Naive thymus-derived CD4-positive, alpha-beta T cell (primary cell): ENCODE measurements at places on chromosomes 11 and 22. TPM values are rescaled to one million over a fixed set of nuclear protein-coding genes. Genes with fewer than 3 reads are reported as not detected.

ABTB2 gene
- total RNA-seq = 0.24 TPM

BSX gene
- not detected in 2 replicates for total RNA-seq

OR2AG2 gene
- total RNA-seq = 0.10 and 0.15 TPM in 2 replicates

DNA sequence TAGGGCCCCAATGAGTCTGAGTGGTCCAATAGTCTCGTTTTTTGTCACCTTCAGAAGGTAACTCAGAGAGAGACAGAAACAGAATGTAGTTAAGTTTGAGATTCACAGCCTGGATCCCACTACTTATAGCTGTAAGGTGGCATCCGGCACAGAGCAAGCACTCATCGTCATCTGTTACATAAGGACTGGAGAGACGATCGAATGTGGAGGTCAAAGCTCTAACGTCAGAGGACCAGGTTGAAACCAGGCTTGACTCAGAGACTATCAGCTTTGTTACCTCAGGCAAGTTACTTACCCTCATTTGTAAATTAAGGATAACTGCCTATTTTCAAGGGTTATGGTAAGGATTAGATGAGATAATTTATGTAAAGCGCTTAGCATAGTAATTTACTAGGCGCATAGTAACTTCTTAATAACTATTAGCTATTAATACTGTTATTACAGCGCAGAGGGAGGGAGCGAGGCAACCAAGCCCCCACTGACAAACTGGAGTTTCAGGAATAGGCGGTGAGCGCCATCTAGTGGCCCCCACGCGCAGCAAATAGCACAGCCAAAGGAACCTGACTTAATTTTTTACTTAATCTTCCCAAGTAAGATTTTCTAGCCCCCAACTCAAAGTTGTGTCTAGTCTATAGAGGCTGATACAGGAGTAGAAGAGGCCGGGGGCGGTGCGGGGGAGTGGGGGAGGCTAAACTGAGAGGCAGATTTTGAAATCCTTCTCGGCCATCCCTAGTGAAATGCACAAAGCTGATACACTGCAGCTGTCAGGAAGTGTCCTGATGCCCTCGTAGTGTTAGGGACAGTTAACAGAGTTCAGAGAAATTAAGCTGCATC, 29.0 kb upstream of the API5 start:
- H3K27me3 ChIP-seq = no peaks in the 10 kb centered on the region
- no peaks in the 10 kb centered on the region for H3K4me1 ChIP-seq
- H3K4me3 ChIP-seq = no peak overlapping the region
- no peak overlapping the region for H3K27ac ChIP-seq

- no peak overlapping the region for H3K27ac ChIP-seq
- H3K36me3 ChIP-seq = no peaks in the 10 kb centered on the region
- no peaks in the 10 kb centered on the region for H3K4me1 ChIP-seq
- DNase-seq = no peak
- H3K4me3 ChIP-seq = no peak overlapping the region
- no peaks in the 10 kb centered on the region for H3K27me3 ChIP-seq
These were observed 14.1 kb downstream of the FAM181B start for GRCh38 chr11:82719361-82720105.

GRCh38 chr11:106400949-106401570, 323.6 kb downstream of the AASDHPPT start:
- H3K27me3 ChIP-seq = no peaks in the 10 kb centered on the region
- H3K4me1 ChIP-seq = no peaks in the 10 kb centered on the region
- DNase-seq = no peak
- no peaks in the 10 kb centered on the region for H3K36me3 ChIP-seq
- no peak overlapping the region for H3K27ac ChIP-seq
- H3K4me3 ChIP-seq = no peak overlapping the region

DNA sequence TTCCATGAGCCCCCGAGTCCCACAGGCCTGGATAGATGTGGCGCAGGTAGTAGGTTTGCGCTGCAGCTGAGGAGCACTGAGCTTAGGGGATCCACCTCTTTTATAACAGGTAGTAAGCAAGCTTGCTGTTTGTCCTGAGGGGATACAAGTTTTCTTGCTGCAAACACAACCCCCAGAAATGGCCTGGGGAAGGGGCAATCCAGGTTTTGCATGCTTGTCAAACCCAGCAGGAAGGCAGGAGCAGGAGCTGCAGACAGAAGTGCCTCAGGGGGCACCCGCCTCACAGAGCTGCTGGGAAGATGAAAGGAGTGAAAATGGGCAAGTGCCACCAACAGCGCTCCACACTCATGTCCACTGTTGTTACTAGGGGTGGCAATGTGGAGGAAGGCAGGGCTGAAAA, 18.5 kb downstream of the APOL5 start:
- no peaks in the 10 kb centered on the region for H3K36me3 ChIP-seq
- no peak overlapping the region for H3K4me3 ChIP-seq
- H3K27ac ChIP-seq = no peak overlapping the region
- no peaks in the 10 kb centered on the region for H3K27me3 ChIP-seq
- DNase-seq = no peak
- H3K4me1 ChIP-seq = no peaks in the 10 kb centered on the region
